ENCODE measurements at places on chromosomes 1 and 21. TPM values are rescaled to one million over a fixed set of nuclear protein-coding genes. Genes with fewer than 3 reads are reported as not detected.
A peak's percentile ranks its signal among the peaks of the same experiment; 100 is the strongest.

Gene MXRA8
- total RNA-seq = 99.8 TPM

Gene S100A9
- 208 TPM for total RNA-seq

DNA sequence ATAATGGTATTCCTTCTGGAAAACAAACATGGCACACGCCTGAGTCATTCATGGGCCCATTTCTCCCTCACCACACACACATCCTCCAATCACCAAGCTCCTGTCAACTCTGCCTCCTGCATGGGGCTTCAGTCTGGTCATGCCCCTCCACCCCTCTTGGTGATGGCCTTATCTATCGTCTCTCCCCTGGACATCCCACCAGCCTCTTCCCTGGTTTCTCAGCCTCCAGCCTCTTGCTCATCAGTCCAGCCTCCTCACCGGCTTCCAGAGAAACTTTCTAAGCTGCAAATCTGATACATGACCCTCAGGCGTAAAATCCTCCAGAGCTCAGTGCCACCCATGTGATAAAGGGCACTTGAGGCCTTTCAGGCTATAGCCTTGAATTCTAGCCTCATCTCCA lies 243.9 kb downstream of the FOXD2 start:
- DNase-seq = no peak

DNA sequence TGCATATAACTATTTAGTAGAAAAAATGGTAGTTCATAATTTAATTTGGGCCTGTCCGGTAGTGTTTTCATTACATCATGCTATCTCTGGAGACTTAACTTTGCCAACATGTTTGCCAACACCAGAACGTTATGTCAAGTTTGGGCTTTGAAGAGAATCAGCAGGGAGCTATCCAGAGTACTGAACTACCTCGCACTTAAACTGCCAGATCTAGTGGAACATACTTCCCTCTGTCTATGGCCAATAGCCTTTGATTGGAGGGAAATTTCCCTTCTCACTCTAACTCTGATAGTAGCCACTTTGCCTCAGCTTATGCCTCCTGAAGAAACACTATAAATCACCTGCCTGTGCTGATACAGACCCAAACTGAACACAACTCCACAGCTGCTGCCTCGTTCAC lies 10.0 kb downstream of the LRRC53 start:
- no peak for DNase-seq

DNA sequence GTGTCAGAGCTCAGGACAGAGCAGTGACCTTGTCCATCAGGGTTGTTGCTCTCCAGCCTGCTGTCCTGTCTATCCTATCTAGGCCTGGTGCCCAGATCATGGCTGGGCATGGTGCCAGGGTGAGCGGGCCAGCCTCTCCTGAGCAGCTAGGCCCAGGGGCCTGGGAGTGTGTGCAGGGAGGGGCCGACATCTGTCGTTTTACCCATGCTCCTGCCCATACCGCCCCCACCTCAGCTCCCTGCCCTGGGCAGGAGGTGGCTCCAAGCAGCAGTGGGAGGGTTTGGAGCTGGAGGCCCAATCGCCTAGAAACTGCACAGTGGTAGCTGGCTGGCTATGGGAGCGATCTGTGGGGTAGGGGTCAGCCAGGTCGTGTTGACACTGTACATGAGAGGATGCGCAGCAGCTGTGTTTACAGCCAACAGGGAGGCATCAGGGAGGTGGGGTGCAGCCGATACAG lies 6.5 kb downstream of the INSRR start:
- DNase-seq = peak; percentile 77

DNA sequence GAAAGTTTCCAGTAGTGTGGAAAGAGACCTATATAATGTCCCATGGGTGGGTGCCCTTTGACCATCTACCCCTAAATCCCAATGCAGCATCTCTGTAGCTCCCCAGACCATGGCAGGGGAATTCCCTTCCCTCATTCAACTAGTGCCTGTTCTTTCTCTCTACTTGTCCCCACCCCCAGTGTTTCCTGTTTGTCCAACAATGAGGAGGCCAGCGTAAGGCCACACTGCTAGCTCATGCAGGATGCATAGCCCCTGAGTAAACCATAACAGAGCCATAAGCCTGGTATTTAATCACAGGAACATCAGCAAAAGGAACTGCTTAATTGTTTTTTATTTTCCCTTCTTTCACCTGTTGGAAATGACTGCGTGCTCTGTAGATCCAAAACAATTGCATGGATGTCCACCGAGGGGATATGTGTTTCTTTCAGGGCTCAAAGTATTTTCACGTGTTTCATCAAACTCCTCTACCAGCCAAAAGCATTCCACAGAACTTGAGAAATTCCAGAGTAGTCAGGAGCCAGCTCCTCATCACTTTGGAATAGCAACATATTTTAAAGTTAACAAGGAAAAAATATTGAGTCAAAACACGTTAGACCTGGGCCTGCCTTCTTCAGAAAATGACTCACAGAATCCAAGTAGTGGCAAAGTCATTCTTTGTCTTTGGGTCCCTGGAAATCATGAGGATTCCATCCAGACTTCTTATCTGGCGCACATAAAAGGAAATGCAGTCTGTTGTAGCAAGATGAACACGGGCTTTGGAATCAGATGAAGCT lies 162.5 kb upstream of the SGIP1 start:
- no peak for DNase-seq

DNA sequence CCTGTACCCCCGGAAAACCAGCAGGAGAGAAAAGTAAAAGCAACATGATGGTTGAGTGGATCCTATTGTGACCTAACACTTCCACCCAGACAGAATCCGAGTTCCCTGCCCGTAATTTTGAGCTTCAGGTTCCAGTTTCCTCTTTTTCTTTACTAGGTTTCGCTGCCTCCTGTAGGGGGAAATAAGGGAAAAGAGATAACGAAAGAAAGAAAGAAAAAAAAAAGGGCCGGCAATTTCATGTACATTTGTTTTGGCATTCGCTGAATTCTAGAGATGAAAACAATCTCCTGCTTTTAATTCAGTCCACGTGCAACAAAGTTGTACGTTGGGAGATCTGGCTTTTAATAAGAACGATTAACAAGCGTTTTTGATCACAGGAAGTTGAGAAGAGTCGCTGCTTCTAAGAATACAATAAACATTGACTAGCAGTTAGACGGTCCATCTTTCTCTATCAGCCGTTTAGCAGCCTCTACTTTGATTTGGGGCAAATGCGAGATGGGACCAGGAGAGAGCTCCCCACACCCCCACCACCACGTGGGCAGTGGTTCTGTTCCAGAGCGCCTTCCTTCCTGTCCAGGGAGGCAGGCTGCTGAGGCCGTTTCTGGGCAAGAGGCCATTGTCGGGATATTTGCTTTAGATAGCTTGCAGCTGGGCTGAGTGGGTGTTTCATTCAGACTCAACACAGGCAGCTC lies 155.9 kb upstream of the RUNX1 start:
- DNase-seq = no peak

- no peak for DNase-seq
Measured at GRCh38 chr1:64229307-64229706, 25.9 kb downstream of the UBE2U start.
